ENCODE measurements at places on chromosomes 7 and 10. TPM values are rescaled to one million over a fixed set of nuclear protein-coding genes. Genes with fewer than 3 reads are reported as not detected.
A peak's percentile ranks its signal among the peaks of the same experiment; 100 is the strongest.

DNA sequence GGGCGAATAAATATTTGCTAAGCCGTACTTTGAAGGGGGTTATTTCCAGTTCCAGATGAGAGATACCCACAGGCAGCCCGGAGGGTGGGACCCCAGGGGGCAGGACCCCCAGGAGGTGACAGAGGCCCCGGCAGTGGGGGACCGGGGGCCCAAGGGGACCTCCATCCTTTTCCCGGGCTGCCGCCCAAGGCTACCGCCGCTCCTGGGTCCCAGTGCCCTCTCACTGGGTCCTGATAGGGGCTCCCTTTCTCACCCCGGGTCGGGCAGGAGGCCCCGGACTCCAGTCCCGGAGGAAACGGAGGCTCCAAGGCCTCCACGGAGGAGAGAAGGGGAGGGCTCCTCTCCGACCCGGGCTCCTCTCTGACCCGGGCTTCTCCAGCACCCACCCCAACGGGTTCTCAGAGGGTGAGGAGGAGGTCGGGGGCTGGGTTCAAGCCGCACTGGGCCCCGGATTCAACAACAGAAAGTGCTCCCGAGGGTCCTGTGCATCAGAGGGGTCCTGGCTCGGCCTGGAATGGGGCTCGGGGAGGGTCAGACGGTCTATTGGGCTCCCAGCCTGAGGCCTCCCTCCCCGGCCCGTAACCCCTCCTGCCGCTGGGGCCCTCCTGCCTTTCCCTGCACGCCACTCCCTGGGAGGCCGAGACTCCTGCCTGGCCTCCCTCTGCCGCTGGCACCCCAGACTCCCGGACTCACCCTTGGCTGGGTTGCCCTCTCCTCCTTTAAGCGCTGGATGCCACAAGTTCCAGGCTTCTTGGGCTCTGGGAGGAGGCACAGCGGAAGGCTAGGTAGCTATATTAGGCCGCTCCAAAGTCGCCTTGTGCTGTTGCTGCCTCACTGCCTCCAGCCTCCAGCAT lies 62.5 kb downstream of the ZNF37A start:
- no peaks in the 10 kb centered on the region for H3K36me3 ChIP-seq
- H3K27ac ChIP-seq = no peak overlapping the region
- H3K27me3 ChIP-seq = no peaks in the 10 kb centered on the region
- no peak overlapping the region for H3K4me3 ChIP-seq
- no peak for DNase-seq
- no peaks in the 10 kb centered on the region for H3K4me1 ChIP-seq

- H3K4me1 ChIP-seq = peaks cover 15% of the 10 kb centered on the region
- no peaks in the 10 kb centered on the region for H3K36me3 ChIP-seq
- H3K4me3 ChIP-seq = no peak overlapping the region
- no peaks in the 10 kb centered on the region for H3K27me3 ChIP-seq
- no peak for DNase-seq
Measured at GRCh38 chr10:12334186-12334530, 15.2 kb upstream of the CAMK1D start.

- peak overlapping the region; percentile 26 for H3K4me3 ChIP-seq
- H3K27me3 ChIP-seq = no peaks in the 10 kb centered on the region
- DNase-seq = peak; percentile 99
- peaks cover 31% of the 10 kb centered on the region for H3K4me1 ChIP-seq
Measured at GRCh38 chr10:102660888-102661657, 16.8 kb downstream of the TRIM8 start.

- H3K36me3 ChIP-seq = no peaks in the 10 kb centered on the region
- H3K4me3 ChIP-seq = no peak overlapping the region
- H3K27me3 ChIP-seq = no peaks in the 10 kb centered on the region
- no peak overlapping the region for H3K27ac ChIP-seq
- DNase-seq = no peak
- peaks cover 28% of the 10 kb centered on the region for H3K4me1 ChIP-seq
Measured at GRCh38 chr7:25624833-25625232, 396.5 kb upstream of the NPVF start.

Gene CYP2C19
- not detected for total RNA-seq

DNA sequence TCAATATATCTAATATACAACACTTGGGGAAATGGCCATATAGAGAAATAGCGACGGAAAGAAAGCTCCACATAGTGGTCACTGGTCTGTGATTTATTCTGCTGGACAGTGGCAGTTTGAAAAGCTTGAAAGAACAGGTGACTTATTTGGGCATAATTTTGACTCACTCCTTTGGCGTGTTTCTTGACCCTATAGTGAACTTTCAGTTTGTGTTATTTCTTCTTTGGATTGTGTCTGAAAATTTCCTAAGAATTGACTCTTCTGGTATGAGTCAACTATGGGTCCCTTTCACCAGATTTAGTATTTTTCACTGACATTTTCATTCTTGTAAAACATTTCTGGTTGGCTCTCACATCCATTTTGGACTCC lies 25.8 kb upstream of the IMMP2L start:
- no peak overlapping the region for H3K4me3 ChIP-seq
- no peak overlapping the region for H3K27ac ChIP-seq
- no peaks in the 10 kb centered on the region for H3K4me1 ChIP-seq

Gene PTN
- 0.23 TPM for total RNA-seq

GRCh38 chr7:51639661-51640334 lies 323.2 kb upstream of the COBL start:
- no peak overlapping the region for H3K27ac ChIP-seq
- H3K27me3 ChIP-seq = peaks cover 30% of the 10 kb centered on the region
- no peak overlapping the region for H3K4me3 ChIP-seq
- H3K4me1 ChIP-seq = no peaks in the 10 kb centered on the region
- no peaks in the 10 kb centered on the region for H3K36me3 ChIP-seq

GRCh38 chr7:92421676-92422435 lies 25.4 kb upstream of the GATAD1 start:
- H3K4me1 ChIP-seq = peaks cover 25% of the 10 kb centered on the region
- peak; percentile 57 for DNase-seq
- no peaks in the 10 kb centered on the region for H3K36me3 ChIP-seq

All from SJCRH30 (cell line).